ENCODE measurements at places on chromosomes 6 and 20.

GRCh38 chr6:32175322-32175710 is 568 bp downstream of the AGPAT1 start:
- DNase-seq: no peak

- DNase-seq: no peak
Observed at GRCh38 chr6:35435074-35435837, 16.9 kb upstream of the FANCE start.

DNA sequence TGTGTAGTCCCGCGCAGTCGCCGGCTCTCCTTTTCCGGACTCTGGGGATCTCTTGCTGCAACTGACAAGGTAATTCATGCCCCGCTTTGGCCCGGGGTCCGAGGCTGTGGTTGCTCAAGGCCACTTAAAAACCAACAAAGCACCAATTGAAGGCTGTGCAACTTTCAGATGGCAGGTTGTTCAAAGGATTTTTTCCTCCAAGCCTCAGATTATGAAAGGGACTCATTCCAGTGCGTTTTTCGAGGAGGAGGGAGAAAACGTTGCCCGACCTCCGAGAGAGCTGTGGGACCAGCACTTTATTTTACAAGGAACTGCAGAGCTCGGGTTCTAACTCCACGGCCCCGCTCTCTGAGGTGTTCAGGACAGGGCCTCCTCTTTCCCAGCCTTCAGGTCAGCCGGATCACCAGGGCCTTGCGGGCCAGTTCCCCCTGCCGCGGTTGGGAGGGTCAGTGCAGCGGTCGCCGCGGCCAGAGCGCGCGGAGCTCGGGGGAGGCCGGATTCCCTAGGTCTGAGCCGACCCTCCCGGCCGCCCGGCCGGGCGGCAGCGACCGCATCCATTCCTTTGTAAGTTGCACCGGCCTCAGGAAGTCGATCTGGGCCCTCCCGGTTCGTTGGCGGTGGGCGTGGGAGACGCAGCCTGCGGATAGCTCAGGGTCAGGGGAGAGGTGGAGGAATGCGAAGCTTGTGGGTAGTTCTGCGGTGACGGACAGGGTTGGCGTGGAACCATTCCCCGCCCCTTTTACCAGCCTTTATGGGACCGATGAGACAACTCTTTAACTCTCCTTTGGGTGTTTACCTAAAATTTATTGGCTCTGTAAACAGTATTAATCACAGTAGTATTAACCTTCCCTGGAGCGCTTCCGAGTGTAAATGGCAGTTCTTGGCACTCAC is 1.6 kb downstream of the UTRN start:
- DNase-seq: peak; percentile 48

DNA sequence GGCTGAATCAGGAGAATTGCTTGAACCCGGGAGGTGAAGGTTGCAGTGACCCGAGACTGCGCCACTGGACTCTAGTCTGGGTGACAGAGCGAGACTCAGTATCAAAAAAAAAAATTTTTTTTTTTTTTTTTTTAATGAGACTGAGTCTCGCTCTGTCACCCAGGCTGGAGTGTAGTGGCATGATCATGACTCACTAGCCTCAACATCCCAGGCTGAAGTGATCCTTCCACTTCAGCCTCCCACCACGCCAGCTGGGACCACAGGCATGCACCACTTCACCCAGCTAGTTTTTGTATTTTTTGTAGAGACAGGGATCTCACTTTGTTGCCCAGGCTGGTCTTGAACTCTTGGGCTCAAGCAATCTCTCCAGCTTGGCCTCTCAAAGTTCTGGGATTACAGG is 53.3 kb downstream of the MYO6 start:
- no peak for DNase-seq

DNA sequence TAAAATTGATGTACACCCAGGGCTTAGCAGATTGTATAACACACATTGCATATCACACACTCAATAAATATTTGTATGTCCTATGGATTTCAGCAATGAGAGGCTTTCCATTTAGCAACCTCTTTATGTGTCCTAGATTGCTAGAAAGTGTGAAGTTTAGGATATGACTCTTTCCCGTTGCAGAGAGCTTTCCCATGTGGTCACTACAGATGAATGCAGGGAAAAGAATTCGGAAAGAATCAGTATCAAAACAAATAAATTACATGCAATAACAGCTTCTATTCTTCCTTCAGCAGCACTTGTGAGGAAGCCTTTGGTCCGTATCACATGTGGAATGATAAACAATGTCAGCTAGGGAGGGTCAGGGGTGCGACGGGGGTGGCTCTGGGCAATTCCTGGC is 870.1 kb downstream of the C6orf118 start:
- DNase-seq: no peak

- DNase-seq: no peak
Observed at GRCh38 chr6:107237992-107238660, 122.8 kb upstream of the BEND3 start.

GRCh38 chr6:16731478-16732051 is 29.7 kb downstream of the ATXN1 start:
- DNase-seq: no peak

DNA sequence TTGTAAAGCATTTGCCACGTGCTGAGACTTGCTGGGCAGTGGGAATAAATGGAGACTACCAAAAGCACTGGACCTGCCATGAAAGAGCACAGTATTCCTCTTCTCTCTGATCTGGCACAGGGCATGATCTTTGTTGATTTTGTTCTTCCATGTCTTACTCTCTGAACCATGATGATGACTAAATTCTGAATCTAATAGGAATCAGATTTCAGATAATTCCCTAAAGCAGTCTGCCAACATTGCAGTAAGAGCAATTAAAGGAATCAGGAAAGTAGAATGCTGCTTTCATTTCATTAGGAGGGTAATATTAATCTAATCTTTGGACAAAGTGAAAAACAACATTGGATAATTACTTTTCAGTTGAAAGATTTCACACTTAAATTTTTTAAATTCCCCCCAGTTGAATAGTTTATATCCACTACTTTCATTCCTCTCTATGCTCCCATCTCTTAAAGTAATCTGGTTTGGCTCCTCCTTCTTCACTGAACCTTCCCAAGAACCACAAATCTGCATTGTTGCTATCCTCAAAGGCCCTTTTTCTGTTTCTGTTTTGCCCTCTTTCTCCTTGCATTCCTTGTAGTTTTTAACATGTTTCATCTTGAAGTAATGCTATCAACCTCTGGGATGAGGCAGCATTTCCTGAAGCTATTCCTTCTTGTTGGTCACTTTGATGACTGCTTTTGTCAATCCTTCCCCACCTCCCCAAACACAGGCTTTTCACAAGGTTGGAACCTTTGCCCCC is 243.2 kb upstream of the TENT5A start:
- no peak for DNase-seq

All from NCI-H1417 (cell line).